ENCODE measurements at places on chromosomes 7 and 10.

DNA sequence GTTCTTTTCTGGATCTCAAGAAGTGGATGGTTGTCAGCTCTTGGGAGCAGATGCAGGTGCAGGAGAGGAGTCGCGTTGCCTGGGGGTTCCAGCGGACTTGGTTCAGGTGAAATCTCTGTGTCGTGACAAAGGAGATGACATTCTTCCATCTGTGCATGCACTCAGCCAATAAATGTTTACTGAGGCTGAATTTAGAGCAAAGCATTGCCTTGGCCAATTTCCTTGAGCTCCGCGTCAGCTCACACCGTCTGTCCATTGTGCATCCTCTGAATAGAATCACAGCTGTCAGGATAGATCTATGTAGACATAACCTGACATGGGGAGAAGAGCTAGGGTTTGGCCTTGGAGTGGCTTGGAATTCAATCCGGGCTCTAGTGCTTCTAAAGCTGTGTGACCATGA is 343.7 kb downstream of the GLRX3 start:
- DNase-seq: no peak

DNA sequence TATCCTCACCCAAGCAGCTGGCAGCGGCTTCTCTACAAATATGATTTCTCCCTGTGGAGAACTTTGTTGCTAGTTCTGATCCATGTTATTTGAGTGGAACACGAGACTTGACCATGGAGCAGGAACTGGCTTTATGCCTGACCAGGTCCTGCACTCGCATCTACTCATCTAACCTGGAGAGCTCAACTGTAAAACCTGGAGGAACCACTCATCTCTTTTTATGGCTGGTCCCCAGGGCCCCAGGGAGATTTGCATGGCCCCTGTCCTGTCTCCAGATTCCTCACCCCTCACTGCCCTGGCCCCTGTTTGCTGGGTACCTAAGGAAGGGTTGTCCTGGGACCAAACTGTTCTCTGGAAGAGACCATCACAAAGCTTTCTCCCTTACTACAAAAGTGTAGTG is 16.0 kb downstream of the TCAF1 start:
- no peak for DNase-seq

GRCh38 chr10:79097021-79097872 is 28.5 kb downstream of the ZMIZ1 start:
- DNase-seq: no peak

GRCh38 chr7:151715666-151716315 is 161.1 kb downstream of the PRKAG2 start:
- DNase-seq: no peak

GRCh38 chr10:49324711-49325110 is 25.7 kb downstream of the C10orf71 start:
- no peak for DNase-seq

- no peak for DNase-seq
Observed at GRCh38 chr7:16695621-16696237, 49.7 kb downstream of the BZW2 start.

DNA sequence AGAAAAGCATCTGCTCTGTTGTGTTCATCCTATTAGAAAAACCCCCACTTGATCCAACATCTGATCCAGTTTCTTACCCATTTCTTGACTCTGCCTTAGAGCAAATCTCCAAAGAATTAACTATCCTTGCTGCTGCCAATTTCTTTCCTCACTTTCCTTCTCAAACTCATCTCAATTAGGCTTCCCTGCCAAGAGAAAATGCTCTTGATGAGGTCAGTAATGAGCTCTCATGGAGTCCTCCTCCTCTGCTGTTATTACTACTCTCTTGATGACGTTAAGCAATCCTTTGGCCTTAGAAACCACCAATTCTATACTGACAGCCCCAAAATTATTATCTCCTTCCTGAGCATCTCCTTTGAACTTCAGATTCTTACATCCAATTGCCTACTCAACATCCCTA is 162.0 kb upstream of the FAM13C start:
- no peak for DNase-seq

DNA sequence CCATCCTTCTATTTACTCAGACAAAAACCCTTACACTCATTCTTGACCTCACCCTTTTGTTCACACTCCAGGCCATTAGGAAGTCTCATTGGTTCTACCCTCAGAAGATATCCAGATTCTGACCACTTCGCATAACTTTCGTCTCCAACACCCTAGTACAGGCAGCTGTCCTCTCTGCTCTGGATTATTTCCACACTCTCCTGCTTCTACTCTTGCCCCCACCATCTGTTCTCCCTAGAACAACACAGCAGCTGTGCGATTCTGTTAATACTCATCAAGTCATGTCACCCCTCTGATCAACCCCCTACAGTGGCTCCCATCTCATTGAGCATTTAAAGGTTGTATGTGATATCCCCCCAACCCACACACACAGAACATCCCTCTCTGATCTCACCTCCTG is 15.5 kb upstream of the TRIL start:
- no peak for DNase-seq

DNA sequence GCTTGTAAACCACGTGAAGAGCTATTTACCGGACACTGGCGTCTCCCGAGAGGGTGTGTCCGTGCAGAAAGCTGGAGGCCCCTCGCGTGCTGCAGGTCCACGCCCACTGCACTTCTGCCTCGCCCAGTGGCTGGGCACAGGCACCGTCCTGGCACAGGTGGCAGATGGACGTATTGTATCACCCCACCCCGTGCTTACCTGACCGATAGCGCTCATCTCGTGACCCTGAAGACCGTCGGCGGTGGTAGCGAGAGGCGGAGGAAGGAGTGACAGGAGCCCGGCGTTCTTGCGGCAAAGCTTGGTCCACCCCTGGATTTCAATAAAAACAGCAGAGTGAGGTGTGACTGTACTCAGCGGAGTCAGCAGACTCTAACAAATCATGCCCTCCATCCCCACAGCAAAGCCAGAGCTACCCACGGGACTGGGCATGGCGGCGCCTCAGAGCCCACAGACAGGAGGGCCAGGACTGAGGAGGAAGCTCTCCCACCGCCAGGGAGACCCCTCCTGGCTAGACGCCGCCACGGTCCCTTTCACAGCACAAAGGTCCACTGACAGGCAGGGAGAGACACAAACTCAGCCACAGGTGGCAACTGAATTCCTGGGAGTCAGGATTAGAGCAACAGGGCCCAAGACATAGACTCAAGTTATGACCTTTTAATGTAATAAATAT is 217.1 kb downstream of the DIP2C start:
- no peak for DNase-seq

DNA sequence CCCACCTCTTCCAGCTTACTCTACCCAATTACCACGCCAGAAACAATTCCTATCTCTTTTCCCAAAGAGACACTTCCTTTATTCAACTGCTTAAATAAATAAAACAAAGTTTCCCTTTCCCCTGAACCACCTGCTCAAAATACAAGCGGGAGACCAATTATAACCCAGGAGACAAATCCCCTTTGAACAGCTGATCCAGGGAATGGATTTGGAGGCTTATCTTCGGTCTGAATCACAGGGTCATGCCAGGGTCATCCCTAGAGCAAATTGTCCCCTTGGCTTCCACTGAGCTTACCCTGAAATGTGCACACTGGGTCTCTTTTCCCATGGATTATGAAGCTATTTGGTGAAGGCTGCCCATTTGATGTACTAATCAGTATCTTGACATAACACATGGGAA is 99.9 kb upstream of the JAZF1 start:
- no peak for DNase-seq

GRCh38 chr7:131354390-131354789 is 26.7 kb downstream of the MKLN1 start:
- DNase-seq: no peak

- DNase-seq: no peak
Observed at GRCh38 chr10:35259769-35260397, 76.4 kb upstream of the CCNY start.

GRCh38 chr7:69910150-69910549 is 311.9 kb downstream of the AUTS2 start:
- no peak for DNase-seq

- DNase-seq: no peak
Observed at GRCh38 chr7:116862951-116863670, 724 bp downstream of the CAPZA2 start.

GRCh38 chr10:48309711-48310226 is 3.3 kb downstream of the MAPK8 start:
- no peak for DNase-seq
